Activated T-cell treated with anti-CD3 and anti-CD28 coated beads for 48 hours (primary cell): ENCODE measurements at places on chromosomes 4 and X.

- no peak for DNase-seq
These were observed 35.1 kb upstream of the AP1AR start for GRCh38 chr4:112196461-112196860.

DNA sequence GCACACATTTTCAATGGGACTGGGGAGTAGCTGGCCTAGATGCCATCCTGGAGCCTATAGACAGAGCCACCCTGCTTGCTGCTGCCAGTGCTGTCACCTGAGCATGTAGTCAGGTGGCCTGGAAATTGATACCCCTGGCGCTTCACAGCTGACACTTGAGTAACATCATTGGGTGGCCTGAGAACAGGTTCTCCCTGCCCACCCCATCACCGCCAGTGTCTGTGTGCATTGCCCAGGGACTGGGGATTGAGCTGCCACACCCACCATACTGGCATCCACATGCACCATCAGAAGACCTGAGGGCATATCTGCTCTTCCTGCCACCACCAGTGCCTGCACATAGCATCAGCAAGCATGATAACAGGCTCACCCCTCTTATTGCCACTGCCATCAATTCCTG lies 1142.9 kb upstream of the PABPC4L start:
- DNase-seq = no peak

DNA sequence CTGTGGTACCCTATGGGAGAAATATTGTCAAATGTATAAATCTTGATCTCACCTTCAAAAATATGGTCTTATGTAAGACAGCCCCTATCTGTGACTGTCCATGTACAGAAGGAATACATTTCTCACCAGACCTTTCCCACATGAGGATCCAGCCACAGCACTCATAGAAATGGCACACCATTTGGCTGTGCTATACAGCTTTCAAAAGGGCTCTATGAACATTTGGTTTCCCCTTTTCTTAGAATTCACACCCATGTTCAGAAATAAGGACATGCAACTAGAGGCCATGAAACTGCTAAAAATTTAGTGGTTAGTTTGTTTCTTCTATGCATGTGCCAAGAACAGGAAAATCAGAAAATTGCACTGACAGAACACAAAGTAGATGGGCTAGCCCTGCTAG lies 62.7 kb downstream of the ANTXR2 start:
- DNase-seq = no peak

- DNase-seq = no peak
These were observed 21.4 kb upstream of the MRFAP1 start for GRCh38 chr4:6619116-6619465.

GRCh38 chr4:76203541-76203940 lies 10.1 kb downstream of the SCARB2 start:
- DNase-seq = no peak

- DNase-seq = no peak
These were observed 29.0 kb upstream of the SLC2A9 start for GRCh38 chr4:10050261-10050661.

DNA sequence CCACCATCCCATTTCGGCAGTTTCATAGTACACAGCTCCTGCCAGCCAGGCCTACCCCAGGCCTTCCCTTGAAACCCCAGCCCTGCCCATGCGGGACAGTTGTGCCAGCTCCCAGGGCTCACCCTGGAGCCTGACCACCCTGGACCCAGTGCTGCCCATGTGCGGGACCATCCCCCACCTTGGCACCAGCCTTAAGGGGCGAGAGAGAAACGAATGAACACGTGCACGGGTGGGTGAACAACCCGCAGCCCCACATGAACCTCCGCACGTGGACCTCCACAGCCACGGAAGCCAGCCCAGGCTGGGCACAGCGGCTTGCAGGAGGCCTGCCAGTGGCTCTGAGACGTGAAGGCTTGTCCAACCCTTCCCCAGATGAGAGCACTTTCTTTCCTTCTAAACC lies 76.0 kb upstream of the MXD4 start:
- DNase-seq = no peak

DNA sequence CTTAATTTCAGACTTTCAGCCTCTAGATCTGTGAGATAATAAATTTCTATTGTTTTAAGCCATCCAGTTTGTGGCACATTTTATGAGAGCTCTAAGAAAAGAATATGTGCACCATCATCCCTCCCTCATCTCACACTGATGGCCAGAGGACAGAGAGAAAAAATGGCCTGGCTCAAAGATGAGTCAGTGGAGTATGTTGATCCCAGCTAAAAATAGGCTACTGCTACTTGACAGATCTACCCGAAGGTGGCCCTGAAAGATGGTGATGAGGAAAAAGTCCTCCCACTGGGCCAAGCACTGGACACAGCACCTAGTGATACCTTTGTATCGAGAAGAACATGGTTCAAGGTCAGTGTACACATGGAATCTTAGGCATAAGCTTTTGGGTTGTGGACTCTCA lies 38.2 kb upstream of the DCTD start:
- DNase-seq = no peak

- no peak for DNase-seq
These were observed 14.9 kb downstream of the RPGR start for GRCh38 chrX:38312436-38312835.

DNA sequence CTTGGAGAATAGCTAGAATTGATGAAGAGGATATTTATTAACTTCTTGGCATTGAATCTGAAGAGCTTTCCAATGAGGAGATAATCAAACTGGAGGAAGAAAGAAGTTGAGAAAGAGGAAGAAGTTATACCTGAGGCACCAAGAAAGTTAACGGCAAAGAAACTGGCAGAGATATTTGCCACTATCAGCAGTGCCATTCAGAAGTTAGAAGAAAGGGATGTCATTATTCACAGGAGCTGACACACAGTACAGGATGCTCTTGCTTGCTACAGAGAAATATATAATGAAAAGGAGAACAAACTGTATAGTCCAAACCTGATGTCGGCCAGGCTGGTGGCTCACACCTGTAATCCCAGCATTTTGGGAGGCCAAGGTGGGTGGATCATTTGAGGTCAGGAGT lies 64.5 kb downstream of the MCUB start:
- DNase-seq = no peak

GRCh38 chr4:188030401-188030800 lies 34.8 kb downstream of the ZFP42 start:
- DNase-seq = no peak

- peak; percentile 10 for DNase-seq
These were observed 54.6 kb downstream of the FNIP2 start for GRCh38 chr4:158823461-158823873.

DNA sequence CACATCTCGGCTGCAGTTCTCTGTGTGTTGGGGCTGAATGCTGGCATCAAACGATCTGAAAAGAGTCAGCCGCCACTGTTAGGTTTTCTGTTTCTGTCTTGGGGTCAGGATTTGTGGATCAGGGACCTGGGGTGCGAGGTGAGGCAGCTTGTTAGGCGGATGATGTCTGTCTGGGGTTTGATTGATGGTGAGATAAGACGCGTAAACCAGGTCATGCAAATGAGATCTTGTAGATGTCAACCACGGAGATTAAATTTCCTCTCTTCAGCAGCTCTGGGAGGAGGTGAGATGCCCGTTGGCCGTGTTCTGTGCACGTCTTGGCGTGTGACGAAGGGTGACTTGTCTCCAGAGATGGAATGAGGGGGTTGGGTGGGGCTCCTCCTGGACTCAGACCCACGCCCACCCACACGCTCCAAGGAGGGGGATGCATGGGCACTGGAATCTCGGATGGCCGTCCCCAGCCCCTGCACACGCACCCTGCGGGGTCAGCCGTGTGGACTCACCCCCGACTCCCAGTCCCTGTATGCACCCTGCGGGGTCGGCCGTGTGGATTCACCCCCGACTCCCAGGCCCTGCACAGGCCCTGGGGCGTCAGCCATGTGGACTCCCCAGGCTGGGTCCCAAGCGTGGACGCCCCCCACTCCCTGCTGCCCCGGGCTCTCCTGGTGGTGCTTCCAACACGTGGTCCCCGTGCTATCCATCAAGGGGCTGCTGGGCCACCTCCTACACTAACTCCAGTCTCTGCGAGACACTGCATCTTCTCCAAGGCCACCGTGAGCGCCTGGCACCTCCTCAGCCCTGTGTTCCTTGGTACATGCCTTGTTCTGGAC lies 16.0 kb upstream of the UVSSA start:
- peak; percentile 52 for DNase-seq

DNA sequence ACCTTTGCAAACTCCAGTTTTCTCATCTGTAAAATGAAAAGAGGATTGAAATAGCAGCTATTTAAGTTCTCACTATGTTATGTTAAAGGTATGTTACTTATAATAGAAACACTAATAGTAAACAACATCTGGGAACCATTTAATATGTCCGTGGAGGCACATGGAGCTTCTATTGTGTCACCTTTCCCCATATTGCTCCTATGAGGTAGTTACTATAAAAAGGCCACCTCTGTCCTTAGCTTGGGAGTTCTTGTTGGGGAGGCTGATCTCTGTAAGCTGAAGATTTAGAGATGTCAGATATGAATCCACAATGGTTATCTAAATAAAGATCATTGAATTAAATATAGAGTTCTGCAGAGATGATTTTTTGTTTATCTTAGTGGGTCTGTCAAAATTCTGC lies 125.2 kb downstream of the FHIP1A start:
- no peak for DNase-seq

- no peak for DNase-seq
These were observed 60.8 kb downstream of the MTMR8 start for GRCh38 chrX:64334467-64334866.

DNA sequence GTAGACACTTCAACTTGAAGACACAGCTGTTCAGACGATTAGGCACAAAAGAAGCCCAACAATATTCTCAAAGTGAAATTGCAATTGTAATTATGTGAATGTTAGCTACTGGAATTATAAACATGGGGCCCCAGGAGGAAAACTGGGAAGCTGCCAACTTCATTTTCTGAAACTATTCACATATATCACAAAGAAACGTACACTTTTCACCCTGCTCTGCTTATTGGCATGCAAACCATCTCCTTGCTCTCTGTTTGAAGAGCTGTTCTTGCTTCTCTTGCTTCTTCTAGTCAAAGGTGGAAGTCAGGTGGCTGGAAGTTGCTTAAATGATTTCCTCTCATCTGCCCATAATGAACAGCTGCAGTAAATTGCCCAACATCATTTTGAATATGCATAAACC lies 320.1 kb downstream of the CFAP299 start:
- DNase-seq = no peak

DNA sequence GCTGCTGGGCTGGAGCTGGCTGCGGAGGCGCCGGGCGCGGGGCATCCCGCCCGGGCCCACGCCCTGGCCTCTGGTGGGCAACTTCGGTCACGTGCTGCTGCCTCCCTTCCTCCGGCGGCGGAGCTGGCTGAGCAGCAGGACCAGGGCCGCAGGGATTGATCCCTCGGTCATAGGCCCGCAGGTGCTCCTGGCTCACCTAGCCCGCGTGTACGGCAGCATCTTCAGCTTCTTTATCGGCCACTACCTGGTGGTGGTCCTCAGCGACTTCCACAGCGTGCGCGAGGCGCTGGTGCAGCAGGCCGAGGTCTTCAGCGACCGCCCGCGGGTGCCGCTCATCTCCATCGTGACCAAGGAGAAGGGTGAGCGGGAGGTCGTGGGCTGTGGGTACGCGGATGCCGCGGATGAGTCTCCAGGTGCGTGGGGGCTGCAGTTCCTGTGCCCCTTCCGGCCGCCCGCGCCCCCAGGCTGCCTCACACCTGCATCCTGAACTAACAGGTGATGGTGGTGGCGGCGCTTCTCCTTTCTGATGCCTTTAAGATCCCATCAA lies 499 bp downstream of the CYP2U1 start:
- DNase-seq = peak; percentile 11

- DNase-seq = no peak
These were observed 12.3 kb downstream of the GPC4 start for GRCh38 chrX:133402830-133403625.

- DNase-seq = no peak
These were observed 57.2 kb downstream of the ABLIM2 start for GRCh38 chr4:8101213-8102075.

DNA sequence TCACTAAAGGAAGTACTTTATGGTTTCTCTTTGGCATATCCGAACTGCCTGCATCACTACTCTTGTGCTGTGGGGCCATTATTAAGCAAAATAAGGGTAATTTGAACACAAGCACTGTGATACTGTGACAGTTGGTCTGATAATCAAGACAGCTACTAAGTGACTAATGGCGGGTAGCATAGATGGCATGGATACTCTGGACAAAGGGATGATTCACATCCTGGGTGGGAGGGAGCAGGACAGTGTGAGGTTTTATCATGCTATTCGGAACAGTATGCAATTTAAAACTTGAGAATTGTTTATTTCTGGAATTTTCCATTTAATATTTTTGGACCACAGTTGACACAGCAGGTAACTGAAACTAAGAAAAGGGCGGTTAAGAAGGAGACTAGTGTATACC lies 52.6 kb upstream of the CITED1 start:
- no peak for DNase-seq

DNA sequence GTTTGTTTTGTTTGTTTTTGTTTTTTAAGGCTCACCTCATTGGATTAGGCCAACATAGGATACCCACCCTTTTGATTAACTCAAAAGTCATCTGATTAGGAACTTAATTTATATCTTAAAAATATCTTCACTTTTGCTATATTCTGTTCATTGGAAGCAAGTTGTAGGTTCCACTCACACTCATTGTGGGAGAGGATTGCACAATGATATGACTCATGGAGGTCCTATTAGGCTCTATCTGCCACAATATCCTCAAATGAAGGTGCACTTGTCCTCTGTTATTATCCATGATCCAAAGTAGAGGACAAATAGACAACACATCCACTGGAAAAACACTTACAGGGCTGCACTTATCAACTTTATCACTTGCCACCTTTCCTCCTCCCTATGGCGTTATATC lies 60.5 kb upstream of the ADAMTS3 start:
- DNase-seq = no peak

- no peak for DNase-seq
These were observed 233.4 kb downstream of the PABPC4L start for GRCh38 chr4:133968174-133968573.

DNA sequence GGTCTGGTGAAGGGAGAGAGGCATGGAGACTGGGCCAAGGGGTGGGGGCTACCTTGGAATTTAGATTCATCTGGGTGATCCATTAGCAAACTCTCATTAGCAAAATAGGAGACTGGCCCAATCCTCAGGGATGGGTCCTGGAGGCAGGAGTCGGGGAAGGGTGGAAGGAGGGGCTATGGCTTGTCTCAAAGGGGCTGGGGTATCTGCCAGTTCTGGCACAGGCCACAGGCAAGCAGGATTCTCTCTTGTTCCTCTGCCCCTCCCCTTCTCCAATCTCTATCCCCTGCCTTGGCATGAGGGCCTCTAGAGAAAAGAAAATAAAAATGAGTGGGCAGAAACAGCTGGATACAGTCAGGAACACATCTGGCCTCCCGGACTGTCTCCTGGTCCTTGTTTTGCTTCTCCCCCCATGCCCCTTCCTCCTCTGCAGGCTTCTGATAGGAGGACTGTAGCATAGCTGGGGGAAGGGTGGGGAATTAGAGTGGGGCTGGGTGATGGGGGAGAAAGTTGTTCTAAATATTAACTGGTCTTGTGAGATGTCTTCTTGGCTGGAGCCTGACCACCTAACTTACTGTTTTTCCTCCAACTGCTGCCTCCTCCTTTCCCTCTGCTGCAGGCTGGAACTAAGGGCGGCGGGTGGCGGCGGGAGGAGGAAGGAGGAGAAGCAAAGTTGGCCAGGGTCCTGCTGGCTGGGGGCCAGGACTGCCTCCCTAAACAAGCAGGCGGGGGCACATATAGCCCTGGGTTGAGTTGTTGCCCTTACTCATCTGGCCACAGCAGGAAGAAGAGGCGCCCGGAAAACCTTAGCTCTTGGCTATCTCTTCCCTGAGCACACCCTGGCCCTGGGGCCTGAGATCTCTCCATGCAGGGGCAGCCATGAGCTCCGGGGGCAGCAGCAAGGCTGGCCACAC lies 53.3 kb upstream of the LAS1L start:
- DNase-seq = no peak
